NCI-H774 (cell line): ENCODE measurements at places on chromosomes 4 and X.

DNA sequence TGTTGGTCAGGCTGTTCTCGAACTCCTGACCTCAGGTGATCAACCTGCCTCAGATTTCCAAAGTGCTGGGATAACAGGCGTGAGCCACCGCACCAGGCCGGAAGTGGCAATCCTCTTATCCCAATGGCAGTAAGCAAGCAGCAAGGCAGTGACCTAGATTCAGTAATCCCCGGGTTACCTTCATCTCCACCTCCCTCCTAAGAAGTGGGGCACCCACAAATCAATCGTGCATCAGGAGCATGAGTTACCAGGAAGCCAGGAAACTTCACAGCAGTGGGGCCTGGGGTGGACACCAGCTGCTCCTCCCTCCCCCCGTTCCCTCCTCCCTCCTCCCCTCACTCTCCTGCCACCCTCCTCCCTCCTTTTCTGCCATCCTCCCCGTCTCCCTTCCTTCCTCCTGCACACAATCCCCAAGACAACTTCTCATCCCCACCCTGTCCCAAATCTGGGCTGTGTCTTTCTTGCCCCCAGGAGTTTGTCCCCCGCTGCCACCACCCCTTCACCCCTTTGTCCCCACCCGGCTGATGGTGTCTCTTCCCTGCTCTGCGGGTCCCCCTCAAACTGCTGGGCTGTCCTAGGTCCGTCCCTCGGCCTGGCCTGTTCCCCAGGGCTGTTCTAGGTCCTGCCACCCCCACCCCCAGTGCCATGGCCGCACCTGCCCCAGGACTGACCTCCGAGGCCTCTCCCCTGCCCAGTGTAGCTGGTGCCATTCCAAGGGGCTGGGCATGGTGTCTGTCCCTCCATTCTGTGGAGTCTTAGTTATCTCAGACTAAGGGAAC is 2.2 kb downstream of the PDE6B start:
- no peak for DNase-seq

GRCh38 chr4:13396161-13396560 is 88.0 kb downstream of the RAB28 start:
- no peak for DNase-seq

GRCh38 chr4:2572866-2573265 is 36.4 kb downstream of the FAM193A start:
- DNase-seq: no peak

DNA sequence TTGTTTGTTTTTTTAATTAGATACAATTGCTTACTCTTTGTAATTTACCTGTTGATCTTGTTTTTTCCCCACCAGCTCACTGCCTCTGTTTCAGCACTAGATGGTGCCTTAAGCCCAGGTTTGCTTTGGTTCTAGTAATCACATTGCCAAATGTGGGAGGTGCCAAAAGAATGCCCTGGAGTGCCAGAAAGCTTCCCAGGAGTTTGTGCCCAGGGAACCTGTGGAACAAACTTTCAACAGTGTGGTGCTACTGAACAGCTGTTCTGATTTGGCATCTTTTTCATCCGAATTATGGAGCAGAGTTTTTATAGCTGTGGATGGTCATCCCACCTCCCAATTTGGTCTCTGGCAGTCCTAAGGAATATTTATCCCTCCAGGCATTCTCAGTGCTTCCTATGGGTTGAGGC is 1000.7 kb downstream of the STIM2 start:
- DNase-seq: no peak

DNA sequence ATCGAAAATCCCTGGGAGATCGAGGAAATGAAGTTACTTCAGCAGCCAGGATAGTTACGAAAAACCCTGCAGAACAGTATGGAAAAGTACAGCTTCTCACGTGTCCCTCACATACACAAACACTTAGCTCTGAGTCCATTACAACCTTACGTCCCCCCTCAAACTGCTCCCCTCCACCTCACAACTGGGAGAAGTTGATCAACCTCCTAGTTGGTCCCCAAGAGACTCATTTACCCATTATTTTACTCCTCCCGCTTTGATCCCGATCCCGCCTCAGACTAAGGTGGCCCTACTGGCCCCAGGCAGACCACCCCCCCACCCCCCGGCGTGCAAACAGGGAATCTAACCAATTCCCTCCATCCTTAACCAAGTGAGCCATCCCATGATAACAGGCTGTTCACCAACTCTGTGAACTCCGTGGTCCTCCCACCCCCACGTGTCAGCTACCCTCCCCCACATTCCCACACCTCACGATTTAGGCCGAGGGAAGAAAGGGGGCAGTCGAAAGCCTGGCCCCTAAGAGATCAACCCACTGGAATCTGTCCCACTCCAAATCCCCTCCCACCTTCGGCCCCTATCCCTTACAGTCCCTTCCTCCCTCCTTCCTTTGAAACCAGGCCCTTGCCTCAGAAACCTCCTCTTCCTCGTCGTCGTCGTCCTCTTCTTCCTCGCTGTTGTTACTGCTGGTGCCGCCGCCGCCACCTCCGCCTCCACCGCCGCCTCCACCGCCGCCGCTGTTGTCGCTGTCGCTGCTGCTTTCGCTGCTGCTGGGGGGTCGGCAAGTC is 755 bp downstream of the ANKRD17 start:
- no peak for DNase-seq

DNA sequence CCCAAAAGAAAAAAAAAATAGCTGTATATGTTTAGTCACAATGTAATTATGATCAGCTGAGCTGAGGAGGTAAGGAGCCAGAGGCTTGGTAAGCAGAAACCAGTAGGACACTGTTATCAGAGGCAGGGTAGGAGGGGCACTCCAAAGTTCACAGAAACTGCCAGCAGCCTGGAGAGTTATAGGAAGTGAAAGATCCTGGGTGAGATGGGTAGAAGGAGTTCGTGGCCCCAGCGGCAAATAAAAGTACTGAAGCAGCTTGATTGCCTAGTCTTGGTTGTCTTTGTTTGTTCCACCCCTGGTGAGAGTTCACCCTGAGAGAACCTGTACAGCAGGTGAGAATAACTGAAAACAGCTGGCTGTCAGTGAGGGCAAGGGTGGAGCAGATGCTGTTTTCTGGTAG is 340.8 kb downstream of the ADGRL3 start:
- no peak for DNase-seq

DNA sequence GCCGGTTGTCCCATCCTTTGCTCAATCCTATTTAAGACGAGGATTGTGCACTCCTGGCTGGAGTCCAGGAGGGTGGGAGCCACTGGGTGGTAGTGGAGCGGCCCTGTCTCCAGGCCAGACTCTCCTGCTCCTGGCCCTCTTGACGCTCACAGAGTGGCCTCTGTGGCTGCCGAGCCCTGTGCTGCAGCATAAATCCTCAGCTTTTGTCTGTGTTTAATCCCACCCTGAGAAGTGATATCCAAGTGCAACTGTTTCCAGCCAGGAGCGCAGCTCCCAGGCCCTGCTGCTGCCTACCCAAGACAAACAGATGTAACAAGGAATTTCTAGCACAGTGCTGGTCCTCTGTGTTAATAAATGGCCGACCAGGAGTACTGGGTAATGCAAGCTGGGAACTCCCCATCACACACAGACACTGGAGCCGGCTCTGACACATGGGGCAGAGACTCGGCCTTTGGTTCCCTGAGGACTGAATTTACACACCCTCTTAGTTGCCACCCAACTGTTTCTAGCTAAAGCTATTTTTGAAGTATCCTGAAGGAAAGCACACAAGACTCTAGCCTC is 85.3 kb downstream of the GATB start:
- no peak for DNase-seq

GRCh38 chr4:153518637-153519389 is 52.7 kb downstream of the TMEM131L start:
- DNase-seq: no peak

DNA sequence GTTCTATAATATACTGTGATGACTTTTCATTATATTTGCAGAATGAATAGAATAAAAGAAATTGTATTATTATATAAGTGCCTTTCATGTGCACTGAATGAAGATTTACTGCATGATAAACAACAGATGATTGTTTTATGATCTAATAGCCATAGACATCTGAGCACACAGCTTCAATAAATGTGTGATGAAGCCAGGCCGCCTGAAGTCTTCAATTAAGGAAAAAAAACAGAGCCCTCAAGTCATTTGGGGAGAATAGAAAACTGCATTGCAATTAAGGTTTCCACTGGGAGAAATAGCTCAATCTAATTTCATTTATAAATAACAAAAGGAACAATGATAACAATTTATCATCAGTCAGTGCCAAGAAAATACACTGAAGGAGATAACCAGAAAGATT is 955.2 kb downstream of the FSTL5 start:
- no peak for DNase-seq

GRCh38 chr4:40559585-40560465 is 69.8 kb downstream of the RBM47 start:
- no peak for DNase-seq

DNA sequence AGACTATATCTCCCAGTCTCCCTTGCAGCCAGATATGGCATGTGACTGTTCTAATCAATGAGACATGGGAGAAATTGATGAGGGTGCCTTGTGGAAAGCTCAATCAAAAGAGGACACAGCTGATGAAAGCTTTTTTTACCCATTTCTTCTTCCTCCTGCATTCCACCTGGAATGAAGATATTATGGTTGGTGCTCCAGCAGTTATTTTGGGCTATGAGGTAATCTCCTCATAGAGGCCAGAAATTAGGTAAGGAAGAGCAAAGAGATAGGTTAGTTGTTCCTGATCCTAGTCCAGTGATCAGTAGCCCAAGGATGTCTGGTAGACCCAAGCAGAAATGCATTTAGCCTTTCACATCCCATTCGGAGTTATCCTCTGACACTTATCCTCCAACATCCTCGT is 16.8 kb upstream of the KIAA0232 start:
- no peak for DNase-seq

DNA sequence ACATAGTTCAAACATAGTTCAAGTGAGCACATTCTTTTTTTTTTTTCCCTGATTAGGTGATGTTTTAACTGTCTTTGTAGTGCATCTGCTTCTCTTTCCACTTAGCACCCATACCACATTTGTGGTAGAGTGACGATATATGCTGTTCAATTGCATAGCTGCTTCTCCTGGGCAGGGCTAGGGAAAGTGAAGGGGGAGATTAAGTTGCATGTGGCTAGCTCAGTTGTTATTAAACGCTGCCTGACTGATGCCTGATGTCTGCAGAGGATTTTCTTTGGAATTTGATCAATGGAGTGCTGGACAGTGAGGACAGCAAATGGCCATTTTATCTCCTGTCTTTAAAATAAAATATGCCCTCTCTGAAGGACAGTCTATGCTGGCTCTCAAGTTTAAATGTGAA is 63.7 kb downstream of the ANK2 start:
- DNase-seq: no peak

DNA sequence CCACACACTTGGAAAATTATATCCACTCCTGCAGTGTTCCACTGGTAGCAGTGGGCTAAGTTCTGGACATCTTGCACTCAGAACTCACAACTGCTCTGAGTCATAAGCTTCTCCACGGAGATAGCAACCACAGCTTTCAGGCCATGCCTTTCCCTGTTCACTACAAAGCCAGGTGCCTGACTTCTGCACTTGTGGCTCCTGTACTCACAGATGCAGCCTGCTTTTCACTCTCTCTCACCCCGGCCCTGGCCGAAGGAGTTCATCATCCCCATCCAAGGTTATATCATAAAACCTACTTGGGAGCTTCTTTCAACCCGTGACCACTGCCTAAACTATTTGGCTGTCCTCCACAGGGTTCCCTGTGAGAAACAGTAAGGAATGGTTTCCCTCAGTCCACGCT is 999.4 kb downstream of the GLUD2 start:
- DNase-seq: no peak

GRCh38 chrX:43559644-43560043 is 96.5 kb upstream of the MAOA start:
- peak; percentile 20 for DNase-seq

- no peak for DNase-seq
Measured at GRCh38 chr4:156227321-156227720, 273.7 kb upstream of the CTSO start.

DNA sequence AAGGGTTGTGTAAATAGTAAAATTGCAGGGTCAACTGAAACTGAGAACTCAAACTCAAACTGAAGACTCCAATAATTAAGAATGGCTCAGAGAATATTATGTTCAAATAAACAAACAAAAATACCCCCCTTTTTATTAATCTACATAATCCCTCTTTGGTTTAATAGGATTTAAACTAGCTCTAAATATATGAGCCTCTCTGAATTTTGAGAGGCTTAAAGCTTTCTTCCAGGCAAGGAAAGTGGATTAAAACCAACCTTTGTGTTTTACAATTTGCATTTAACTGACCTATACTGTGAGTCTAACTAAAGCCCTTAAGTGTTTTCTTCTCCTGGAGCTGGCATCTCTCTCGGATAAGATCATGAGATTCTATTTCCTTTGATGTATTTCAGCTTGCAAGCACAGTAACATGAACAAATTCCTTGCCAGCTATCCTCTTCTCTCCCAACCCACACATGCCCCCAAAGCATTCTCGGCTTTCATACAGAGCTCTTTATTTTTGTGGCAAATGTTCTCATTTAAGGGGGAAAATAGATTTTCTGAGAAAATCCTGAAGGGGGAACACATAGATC is 1310.8 kb upstream of the AGA start:
- DNase-seq: no peak

DNA sequence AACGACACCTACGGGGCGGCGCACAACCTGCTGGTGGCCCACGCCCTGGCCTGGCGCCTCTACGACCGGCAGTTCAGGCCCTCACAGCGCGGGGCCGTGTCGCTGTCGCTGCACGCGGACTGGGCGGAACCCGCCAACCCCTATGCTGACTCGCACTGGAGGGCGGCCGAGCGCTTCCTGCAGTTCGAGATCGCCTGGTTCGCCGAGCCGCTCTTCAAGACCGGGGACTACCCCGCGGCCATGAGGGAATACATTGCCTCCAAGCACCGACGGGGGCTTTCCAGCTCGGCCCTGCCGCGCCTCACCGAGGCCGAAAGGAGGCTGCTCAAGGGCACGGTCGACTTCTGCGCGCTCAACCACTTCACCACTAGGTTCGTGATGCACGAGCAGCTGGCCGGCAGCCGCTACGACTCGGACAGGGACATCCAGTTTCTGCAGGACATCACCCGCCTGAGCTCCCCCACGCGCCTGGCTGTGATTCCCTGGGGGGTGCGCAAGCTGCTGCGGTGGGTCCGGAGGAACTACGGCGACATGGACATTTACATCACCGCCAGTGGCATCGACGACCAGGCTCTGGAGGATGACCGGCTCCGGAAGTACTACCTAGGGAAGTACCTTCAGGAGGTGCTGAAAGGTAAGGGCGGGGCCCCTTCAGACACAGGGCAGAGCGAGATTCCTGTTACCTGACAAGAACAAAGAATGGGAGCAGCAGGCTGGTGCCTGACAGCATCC is 11.7 kb downstream of the RPL9 start:
- DNase-seq: no peak

GRCh38 chrX:111349934-111350333 is 62.1 kb downstream of the DCX start:
- no peak for DNase-seq

GRCh38 chr4:89486673-89487072 is 179.1 kb upstream of the GPRIN3 start:
- DNase-seq: no peak

DNA sequence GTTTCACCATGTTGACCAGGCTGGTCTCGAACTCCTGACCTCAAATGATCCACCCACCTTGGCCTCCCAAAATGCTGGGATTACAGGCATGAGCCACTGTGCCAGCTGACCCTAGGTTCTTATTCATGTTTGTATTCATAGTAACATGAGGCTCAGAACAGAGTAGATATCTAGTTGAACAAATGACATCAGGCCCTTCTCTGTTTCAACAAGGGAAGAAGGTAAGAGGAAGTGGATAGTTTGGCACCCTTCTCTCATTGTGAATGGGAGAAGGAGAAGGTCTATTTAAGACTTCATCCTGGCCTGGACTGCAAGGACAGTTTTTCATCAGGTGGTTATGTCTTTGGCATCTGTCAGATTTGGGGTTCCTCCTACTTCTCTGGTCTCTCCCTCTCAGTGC is 13.8 kb downstream of the GJB1 start:
- DNase-seq: no peak
